A549 treated with ZK216348 at 1 μM for 4 hours (cell line): ENCODE measurements at places on chromosomes 1 and 21. TPM values are rescaled to one million over a fixed set of nuclear protein-coding genes. Genes with fewer than 3 reads are reported as not detected.

The SNX27 gene
- 7.4 to 9.1 TPM (median 7.7 TPM) in 5 replicates for total RNA-seq

The TRAF3IP3 gene
- not detected in 5 replicates for total RNA-seq

The TIAM1 gene
- 0.53 to 0.79 TPM (median 0.61 TPM) in 5 replicates for total RNA-seq

The KIF2C gene
- total RNA-seq, result 36.6 to 42.0 TPM (median 40.4 TPM) in 5 replicates

The DDR2 gene
- 0.31 to 0.68 TPM (median 0.47 TPM) in 5 replicates for total RNA-seq

The C1orf21 gene
- total RNA-seq, result 5.7 to 16.4 TPM (median 10.0 TPM) in 5 replicates

The CLCA1 gene
- not detected in 5 replicates for total RNA-seq
